ENCODE measurements at places on chromosomes 16 and 17. TPM values are rescaled to one million over a fixed set of nuclear protein-coding genes. Genes with fewer than 3 reads are reported as not detected.

- DNase-seq, result peak; percentile 91
Measured at GRCh38 chr16:67164599-67165061, at the start of gene HSF4. TSS of gene HSF4 (plus strand) at chr16:67164745. CDS start at chr16:67164812, 67 bp downstream.

DNA sequence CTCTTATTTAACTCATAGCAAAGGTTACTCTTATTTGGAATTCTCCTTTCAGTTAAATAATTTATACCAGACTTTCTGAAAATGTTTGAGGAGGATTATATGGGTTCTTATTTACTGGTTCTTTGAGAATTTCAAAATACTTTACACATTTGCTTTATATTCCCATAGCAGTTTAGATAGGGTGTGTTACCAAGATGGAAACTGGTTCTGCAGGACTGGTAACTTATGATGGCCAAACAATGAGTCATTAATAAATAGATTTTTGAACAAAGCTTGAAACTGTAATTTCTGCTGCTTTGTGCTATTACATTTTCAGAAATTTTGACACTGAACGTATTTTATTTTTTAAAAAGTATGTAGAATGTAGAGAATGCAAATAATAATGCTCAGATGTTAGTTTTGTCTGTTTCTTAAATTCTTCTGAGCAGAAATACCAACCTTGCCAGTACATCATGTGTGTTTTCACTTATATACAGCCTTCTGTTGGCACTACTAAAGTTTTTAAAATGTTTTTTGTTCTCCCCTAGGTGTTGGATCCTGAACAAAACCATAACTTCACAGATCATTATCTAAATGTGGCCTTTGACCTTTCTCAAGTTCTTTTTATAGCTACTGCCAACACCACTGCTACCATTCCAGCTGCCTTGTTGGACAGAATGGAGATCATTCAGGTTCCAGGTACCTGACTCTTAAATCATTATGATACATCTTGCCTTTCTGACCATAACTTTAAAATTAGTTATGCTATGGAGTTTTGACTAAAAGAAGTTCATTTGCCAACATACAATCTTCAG, 48.3 kb upstream of the ABCC11 start:
- DNase-seq, result no peak

The MEOX1 gene
- total RNA-seq, result 4.2 TPM

- DNase-seq, result no peak
Measured at GRCh38 chr16:73697336-73697735, 599.3 kb upstream of the PSMD7 start.

- DNase-seq, result no peak
Measured at GRCh38 chr17:58756246-58757161, 850 bp downstream of the PPM1E start.

DNA sequence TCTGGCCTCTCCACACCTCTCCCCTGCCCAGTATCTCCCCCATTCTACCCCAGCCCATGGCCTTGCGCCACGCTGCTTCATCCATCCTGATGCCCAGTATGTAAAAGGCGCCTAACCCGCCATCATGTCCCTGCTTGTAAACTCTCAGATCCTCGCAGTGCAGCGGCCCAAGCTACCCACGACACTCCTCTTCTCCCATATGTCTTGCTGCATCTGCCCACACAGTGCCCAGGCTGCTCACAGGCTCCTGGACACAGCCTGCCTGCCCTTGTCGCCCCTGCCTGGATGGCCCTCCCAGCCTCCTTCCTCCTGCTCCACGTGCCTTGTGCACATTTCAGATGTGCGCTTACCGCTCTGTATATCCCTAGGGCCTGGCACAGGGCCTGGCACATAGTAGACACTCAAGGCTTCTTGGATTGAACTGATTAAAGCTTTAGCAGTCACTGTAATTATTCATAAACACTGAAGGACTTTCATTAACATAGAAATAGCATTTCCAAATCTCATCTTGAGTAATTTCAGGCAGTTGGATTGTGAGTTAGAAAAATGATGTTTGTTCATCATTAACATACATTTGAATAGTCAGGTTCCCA, 129.1 kb downstream of the CLEC16A start:
- no peak for DNase-seq

DNA sequence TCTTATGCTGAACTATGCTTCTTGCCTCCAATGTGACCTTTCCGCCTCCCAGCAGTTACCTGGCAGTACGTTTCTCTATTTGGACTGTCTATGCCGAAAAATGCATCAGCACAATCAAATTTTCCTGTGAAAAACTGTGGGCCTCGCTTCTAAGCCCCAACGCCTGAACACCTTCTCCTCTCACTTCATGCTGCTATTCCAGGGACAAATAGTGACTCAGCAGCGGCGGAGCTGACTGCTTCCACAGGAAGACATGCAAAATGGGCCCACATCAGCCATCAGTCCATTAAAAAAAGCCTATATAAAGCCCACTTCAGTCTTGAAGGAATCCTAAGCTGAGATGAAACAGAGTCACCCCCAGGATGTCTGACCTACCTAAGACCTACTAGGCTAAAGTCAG, 10.5 kb upstream of the PIP4K2B start:
- no peak for DNase-seq

The ENPP7 gene
- not detected for total RNA-seq

- no peak for DNase-seq
Measured at GRCh38 chr17:50120475-50121253, 9.3 kb downstream of the SAMD14 start.

GRCh38 chr17:14664511-14664910, 363.6 kb downstream of the HS3ST3B1 start:
- no peak for DNase-seq

The ZNF48 gene
- 7.7 TPM for total RNA-seq

The RGS9 gene
- total RNA-seq, result 15.1 TPM

DNA sequence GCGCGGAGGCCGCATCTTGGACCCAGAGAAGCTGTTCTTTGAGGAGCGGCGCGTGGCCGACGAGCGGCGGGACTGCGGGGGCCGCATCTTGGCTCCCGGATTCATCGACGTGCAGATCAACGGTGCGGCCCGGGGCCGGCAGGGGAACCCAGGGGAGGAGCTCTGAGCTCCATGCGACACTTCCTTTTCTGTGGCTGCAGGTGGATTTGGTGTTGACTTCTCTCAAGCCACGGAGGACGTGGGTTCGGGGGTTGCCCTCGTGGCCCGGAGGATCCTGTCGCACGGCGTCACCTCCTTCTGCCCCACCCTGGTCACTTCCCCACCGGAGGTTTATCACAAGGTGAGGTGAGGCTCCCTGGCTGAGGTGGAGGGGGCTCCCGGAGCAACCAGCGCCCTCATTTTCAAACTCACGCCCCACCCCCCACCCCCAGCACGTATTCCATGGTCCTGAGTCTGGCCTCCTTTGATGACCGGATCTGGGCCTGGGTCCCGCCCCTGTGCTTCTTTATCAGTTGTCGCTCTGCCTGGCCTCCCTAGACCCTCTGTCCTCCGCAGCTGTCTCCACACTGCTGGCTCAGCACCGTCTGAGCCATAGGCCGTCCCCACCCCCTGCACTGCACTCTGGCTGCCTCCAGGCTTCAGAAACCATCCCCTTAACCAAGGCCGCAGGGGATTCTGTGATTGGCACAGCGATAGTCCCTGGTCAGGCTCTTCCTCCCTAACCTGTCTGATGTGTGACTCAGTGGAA, 787 bp downstream of the AMDHD2 start:
- peak; percentile 76 for DNase-seq
